T-helper 22 cell (primary cell): ENCODE measurements at places on chromosomes 7 and 10.

DNA sequence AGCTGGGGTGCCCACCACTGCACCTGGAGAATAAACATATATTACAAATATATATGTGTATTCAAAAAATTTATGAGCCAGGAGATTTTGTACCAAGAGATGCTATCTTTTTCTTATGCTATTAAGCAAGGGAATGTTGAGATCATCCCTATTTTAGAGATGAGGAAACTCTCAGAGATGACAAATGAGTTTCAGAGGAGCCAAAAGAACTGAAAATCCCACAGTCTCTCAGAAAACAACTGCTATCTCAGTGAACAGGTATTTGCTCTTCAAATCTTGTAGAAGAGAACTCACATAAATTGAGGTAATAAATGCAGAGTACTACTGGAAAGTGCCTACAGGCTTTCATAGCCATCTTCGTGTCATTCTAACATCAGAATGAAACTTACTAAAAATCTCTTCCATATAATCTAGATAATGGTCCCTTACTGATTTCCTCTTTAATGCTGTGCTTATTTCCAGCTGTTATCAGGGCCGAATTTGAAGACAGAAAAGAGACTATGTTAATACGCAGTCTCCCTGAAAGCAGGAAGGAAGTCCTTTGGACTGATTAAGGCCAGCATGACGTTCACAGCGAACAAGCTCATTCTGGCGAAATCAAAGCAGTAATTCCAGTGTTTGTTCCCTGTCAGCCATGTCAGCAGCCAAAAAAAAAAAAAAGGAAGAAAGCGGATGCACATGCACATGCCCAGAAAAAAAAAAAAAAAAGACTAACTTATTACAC is 29.4 kb upstream of the ANAPC16 start:
- DNase-seq = no peak

GRCh38 chr10:100519311-100520051 is at the start of gene SEC31B:
SEC31B (minus strand) TSS chr10:100519861; CDS start chr10:100516952, 2,909 bp downstream.
- DNase-seq = no peak

GRCh38 chr10:6011558-6011957 is 34.2 kb upstream of the IL15RA start:
- DNase-seq = no peak

DNA sequence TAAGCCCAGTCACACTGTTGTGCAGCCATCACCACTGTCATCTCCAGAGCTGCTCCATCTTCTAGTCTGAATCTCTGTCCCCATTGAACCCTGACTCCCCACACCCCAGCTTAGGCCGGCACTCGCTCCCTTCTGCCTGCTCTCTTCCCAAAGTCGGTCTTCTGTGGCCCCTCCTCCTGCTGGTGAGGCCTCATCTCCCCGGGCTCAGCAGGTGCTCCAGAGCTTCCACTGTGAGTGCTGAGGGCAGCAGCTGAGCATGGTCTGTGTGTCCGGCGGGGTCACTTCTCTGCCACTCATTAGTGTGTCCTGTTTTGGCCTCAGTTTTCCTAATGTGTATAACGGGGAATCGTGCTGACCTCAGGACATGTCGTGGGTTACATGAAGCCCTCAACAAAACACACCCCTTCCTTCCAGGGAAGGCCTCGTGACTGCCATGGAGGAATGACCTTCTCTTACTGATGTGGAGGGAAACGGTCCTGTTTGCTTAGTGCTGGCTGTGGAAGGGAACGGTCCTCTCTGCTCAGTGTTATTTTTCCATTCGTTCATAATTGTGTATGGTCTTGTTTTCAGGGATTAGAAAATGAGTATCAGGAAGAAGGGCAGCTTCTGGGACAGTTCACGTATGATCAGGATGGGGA is 4.3 kb upstream of the GET4 start:
- DNase-seq = no peak

DNA sequence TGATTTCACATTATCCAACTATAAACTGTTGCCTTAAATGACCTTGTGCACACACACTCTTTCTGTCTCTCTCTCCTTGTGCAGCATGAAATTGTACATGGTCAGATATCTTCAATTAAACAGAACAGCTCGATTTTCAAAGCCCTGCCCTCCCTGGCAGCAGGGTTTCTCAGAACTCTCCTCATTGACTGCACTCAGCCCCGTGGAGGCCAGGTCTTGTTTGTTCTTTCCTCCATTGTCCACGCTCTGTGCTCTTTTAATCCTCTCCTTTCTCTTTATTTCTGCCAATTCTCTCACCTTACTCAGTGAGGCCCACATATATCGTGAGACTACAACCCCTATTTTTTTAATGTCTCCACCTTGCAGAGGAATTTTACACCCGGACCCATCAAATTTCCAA is 175.9 kb upstream of the STK17A start:
- no peak for DNase-seq

DNA sequence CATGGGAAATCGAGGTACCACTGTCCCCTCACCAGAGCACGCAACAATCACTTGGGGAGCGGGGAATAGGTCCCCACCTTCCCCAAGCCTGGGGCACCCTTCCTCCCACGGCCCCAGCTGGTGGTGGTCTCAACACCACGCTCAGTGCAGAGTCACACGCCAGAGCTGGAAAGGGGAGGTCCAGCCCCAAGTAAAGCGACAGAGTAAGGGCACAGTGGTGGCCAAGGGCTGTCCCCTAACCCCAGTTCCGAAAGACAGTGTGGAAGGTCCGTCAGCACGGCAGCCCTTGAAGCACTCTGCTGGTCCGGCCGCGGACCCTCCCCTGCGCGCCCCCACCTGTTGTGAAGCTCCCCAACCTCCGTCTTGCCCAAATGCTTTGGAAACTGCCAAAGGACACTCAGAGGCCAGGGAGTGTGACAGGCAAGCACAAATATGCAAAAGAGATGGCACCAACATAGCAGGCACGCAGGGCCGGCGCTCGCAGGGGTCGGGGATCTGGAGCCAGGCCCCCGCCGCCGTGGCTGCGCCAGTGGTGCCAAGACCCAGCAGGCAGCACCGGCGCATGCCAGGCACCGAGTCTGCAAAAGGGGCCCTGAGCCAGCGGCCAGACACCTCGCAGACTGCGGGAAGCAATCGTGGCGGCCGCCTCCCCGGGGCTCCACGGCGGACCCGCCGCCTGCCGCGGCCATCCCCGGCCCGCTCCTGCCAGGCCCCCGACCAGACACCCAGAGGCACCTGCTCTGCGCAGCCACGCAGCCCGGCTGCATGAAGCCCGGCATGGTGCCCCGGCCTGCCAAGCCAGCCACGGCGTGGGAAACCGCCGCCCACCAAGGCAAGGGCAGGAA is 51.6 kb upstream of the SRRM3 start:
- DNase-seq = no peak

GRCh38 chr10:37765216-37765615 is 92.2 kb downstream of the ZNF248 start:
- DNase-seq = no peak

GRCh38 chr7:139648941-139649425 is 125.5 kb downstream of the CLEC2L start:
- no peak for DNase-seq

DNA sequence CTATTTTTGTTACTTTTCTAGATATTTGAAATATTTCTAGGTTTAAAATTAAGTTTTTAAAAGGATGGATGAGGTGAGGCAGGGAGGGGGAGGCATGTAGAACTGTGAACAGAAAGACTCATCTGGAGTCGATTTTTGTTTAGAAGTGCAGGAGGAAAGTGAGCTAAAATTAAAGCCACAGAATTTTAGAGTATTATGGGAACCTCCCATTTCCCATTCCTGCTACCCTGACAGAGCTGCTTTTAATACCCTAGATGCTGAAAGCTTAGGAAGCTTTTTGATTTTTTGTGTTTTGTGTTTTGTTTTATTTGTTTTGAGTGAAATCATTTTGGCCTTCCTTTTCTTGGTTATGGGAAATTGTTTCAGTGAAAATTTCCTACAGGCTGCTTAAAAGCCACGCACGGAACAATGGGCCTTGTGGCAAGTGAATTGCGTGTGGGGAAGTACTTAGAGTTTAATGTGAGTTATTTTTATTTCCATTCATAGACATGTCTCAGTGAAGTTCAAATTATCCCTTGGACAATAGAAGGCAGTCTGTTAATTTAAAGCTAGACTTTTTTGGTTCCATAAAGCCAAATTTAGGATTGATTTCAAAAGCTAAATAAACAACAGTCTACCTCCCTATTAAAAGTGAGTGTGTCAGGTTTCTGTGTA is 102.0 kb upstream of the HDAC9 start:
- DNase-seq = no peak

- no peak for DNase-seq
Observed at GRCh38 chr7:8305104-8305503, 43.1 kb upstream of the ICA1 start.

DNA sequence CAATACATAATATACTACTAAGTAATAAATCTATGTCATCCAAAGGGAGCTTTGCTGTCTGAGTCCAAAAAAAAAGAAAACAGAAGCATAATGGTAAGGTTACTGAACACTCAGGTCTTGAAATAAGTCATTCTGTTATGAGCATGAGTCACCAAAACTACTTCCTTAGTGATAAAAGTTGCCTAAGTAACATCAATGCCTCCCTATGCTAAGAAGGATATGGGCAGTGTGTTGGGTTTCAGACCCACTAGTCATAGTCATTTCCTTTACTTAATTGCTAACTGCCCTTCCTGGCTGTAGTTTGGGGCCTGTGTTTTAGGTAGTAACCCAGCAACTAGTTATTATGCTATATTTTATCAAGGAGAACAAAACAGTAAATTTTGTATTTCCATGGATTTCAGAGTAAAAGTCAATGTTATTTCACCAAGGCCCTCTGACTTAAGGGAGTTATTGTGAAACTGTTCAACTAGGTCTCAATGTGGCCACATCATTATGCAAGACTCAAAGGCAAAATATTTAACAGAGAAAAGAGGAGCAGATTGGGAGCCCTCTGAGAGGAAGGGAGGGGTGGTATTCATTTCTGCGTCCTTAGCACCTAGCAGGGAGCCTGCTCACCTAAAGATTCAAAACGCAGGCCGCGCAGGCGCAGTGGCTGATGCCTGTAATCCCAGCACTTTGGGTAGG is 11.7 kb upstream of the VIM start:
- peak; percentile 46 for DNase-seq
